ENCODE measurements at places on chromosomes 6 and 20.

DNA sequence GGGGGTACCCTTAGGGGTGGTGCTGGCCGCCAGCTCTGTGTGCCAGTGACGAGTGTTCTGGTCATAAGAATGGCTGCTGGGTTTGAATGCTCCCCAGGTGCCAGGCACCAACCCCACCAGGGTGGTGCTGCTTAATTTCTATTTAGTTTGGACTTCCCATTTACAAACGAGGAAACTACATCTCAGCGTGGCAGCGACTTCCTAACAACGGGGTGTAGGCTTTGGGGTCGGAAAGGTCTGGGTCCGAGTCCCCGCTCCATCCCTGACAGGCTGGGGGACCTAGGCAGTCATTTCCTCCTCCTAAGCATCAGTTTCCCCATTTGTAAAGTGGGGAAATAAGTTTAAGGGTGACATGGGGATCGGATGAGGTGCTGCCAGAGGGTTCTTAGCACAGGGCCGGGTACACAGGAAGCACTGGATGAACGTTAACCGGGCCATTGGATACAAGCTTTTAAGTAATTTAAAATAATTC lies 30.3 kb downstream of the CEBPB start:
- no peaks in the 10 kb centered on the region for H3K27me3 ChIP-seq
- H3K4me1 ChIP-seq, result peaks cover 75% of the 10 kb centered on the region
- no peak for DNase-seq
- H3K27ac ChIP-seq, result no peak overlapping the region

DNA sequence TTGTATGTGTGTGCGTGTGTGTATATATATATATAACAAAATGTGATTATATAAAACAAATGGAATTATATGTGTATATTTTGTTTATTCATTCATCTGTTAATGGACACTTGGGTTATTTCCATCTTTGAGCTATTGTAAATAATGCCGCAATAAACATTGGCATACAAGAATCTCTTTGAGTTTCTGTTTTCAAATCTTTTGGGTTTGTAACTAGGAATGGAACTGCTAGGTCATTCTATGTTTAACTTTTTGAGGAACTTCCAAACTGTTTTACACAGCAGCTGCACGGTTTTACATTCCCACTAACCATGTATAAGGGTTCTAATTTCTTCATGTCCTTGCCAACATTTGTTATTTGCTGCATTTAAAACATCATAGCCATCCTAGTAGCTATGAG lies 39.9 kb upstream of the TGM2 start:
- no peaks in the 10 kb centered on the region for H3K36me3 ChIP-seq
- H3K27ac ChIP-seq, result no peak overlapping the region
- no peaks in the 10 kb centered on the region for H3K27me3 ChIP-seq
- H3K4me3 ChIP-seq, result no peak overlapping the region
- no peaks in the 10 kb centered on the region for H3K4me1 ChIP-seq
- DNase-seq, result no peak

DNA sequence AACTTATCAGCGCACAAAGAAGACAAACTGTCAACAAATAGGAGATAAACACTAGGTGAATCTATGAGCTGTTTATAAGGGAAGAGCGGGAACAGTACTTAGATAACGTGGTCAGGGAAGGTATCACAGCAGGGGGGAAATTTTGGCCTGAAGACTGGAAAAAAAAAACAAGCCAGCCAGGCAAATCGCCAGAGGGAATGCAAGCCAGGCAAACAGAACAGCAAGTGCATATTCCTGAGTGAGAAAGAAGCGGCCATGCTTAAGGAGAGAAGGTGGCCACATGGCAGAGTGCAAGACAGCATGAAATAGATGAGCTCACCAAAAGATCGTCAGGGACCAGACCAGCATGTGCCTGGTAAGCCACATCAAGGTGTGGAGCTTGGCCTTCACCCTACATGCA lies 466.5 kb upstream of the ARID1B start:
- H3K36me3 ChIP-seq, result no peaks in the 10 kb centered on the region
- no peak overlapping the region for H3K4me3 ChIP-seq
- H3K27ac ChIP-seq, result no peak overlapping the region

DNA sequence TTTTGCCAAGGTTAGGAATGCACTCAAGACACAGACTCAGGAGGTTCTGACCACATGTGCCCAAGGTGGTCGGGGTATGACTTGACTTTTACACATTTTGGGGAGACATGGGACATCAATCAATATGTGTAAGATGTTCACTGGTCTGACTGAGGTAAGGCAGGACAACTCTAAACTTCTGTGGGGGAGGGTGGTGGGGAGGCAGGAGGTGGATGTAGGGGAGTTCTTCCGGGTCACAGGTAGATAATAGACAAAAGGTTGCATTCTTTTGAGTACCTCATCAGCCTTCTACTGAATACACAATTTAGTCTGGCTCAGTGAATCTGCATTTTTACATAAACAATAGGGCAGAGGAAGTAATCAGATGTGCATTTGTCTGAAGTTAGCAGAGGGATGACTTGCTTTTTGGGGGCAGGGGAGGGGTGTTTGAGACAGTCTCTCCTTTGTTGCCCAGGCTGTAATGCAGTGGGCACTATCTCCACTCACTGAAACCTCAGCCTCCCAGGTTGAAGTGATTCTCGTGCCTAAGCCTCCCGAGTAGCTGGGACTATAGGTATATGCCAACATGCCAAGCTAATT lies 10.9 kb downstream of the ECHDC1 start:
- H3K27me3 ChIP-seq, result no peaks in the 10 kb centered on the region
- H3K36me3 ChIP-seq, result no peaks in the 10 kb centered on the region
- no peaks in the 10 kb centered on the region for H3K4me1 ChIP-seq

GRCh38 chr20:63452341-63452740 lies 20.1 kb downstream of the KCNQ2 start:
- H3K27me3 ChIP-seq, result peaks cover 94% of the 10 kb centered on the region
- H3K4me1 ChIP-seq, result peaks cover 15% of the 10 kb centered on the region

DNA sequence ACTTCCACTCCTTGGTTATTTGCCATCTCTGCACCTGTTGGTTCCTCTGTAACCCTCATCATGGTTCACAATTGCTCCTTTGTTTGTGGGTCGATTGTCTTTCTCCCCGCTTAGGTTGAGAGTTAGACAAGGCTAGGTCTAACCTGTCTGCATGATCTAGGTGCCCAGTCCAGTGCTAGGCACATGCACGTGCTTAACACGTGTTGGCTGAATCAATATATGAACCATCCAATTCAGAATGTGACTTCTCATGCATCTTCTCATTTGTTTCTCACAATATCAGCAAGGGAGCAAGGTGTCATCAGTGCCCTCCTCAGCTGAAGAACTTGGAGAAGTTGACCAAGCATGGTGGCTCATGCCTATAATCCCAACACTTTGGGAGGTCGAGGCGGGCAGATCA lies 36.9 kb upstream of the CTNNBL1 start:
- H3K4me1 ChIP-seq, result no peaks in the 10 kb centered on the region
- H3K27me3 ChIP-seq, result peaks cover under 1% of the 10 kb centered on the region
- DNase-seq, result no peak
- no peak overlapping the region for H3K4me3 ChIP-seq
- no peak overlapping the region for H3K27ac ChIP-seq

- H3K27me3 ChIP-seq, result no peaks in the 10 kb centered on the region
- H3K36me3 ChIP-seq, result peaks cover 9% of the 10 kb centered on the region
- peaks cover 54% of the 10 kb centered on the region for H3K4me1 ChIP-seq
- peak overlapping the region; percentile 99 for H3K27ac ChIP-seq
Measured at GRCh38 chr20:62143957-62144825, 622 bp downstream of the SS18L1 start.

DNA sequence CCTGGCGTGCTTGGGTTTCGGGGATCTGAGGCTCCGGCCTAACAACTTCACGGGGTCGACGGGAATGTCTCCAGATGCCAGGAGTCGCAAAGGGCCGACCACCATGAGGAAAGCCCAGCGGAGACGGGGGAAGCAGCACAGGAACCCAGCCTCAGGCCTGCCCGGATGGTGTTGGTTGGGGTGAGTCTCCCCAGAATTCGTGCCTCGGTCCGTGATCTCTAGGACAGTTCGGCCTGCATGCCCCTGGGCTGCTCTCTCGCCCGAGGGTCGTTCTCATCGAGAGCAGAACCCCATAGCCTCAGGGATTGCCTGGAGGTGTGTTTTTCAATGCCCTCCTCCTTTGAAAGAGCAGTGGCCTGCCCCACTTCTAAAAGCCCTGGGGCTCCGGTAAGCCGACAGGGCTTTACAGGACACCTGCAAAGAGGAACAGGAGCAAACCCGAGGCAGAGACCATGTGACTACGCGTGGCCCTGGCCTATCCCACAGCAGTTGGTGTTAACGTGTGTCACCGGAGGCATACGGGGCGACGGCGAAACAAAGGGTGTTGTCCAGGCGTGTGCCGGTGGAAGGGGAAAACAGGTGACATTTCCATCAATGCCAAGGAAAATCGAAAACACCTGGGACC lies 973.1 kb upstream of the DEFB115 start:
- DNase-seq, result no peak
- H3K27me3 ChIP-seq, result no peaks in the 10 kb centered on the region
- no peaks in the 10 kb centered on the region for H3K36me3 ChIP-seq
- H3K4me3 ChIP-seq, result peak overlapping the region; percentile 47
- no peak overlapping the region for H3K27ac ChIP-seq

- no peaks in the 10 kb centered on the region for H3K27me3 ChIP-seq
- H3K4me1 ChIP-seq, result peaks cover 11% of the 10 kb centered on the region
- H3K27ac ChIP-seq, result no peak overlapping the region
- DNase-seq, result no peak
- H3K4me3 ChIP-seq, result no peak overlapping the region
Measured at GRCh38 chr6:4491501-4492260, 284.5 kb upstream of the CDYL start.

GRCh38 chr6:158803733-158804143 lies 15.4 kb downstream of the EZR start:
- no peaks in the 10 kb centered on the region for H3K27me3 ChIP-seq
- H3K36me3 ChIP-seq, result peaks cover 4% of the 10 kb centered on the region
- H3K4me1 ChIP-seq, result peaks cover 64% of the 10 kb centered on the region
- DNase-seq, result no peak

GRCh38 chr20:53493311-53493857 lies 100.3 kb downstream of the ZNF217 start:
- no peak for DNase-seq
- H3K36me3 ChIP-seq, result no peaks in the 10 kb centered on the region
- H3K4me1 ChIP-seq, result no peaks in the 10 kb centered on the region
- H3K27me3 ChIP-seq, result no peaks in the 10 kb centered on the region
- no peak overlapping the region for H3K4me3 ChIP-seq

GRCh38 chr6:106143665-106144064 lies 57.5 kb downstream of the PRDM1 start:
- no peaks in the 10 kb centered on the region for H3K4me1 ChIP-seq
- no peaks in the 10 kb centered on the region for H3K36me3 ChIP-seq
- H3K27ac ChIP-seq, result no peak overlapping the region
- no peak overlapping the region for H3K4me3 ChIP-seq
- no peaks in the 10 kb centered on the region for H3K27me3 ChIP-seq

DNA sequence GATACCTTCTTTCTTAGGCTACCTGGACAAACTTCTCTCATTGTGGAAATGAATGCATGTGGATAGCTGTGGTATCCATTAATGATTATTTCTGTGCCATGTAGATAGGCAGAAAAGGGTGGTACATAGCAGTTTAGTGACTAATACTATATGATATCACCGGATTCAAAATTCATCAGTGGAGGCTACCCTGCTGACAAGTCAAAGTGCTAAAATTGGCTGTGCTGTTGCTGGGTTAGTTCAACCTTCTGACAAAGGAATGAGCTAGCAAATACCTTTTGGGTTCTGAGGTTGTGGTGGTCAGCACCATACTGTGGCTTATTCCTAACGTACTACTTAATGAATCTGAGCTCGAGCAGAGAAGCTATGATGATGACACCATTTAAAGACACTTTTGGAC lies 109.1 kb downstream of the TFAP2B start:
- no peak overlapping the region for H3K4me3 ChIP-seq
- no peaks in the 10 kb centered on the region for H3K36me3 ChIP-seq
- no peaks in the 10 kb centered on the region for H3K4me1 ChIP-seq
- no peaks in the 10 kb centered on the region for H3K27me3 ChIP-seq
- no peak for DNase-seq

GRCh38 chr6:52570291-52570700 lies 6.6 kb downstream of the TRAM2 start:
- DNase-seq, result peak; percentile 73
- H3K36me3 ChIP-seq, result no peaks in the 10 kb centered on the region
- H3K4me3 ChIP-seq, result no peak overlapping the region
- peak overlapping the region; percentile 54 for H3K27ac ChIP-seq
- peaks cover 61% of the 10 kb centered on the region for H3K4me1 ChIP-seq

- no peaks in the 10 kb centered on the region for H3K36me3 ChIP-seq
- no peaks in the 10 kb centered on the region for H3K27me3 ChIP-seq
- H3K27ac ChIP-seq, result peak overlapping the region; percentile 11
- peaks cover 50% of the 10 kb centered on the region for H3K4me1 ChIP-seq
Measured at GRCh38 chr20:50843331-50844276, 48.7 kb downstream of the BCAS4 start.

GRCh38 chr6:16855460-16855859 lies 94.2 kb upstream of the ATXN1 start:
- H3K27ac ChIP-seq, result no peak overlapping the region
- H3K4me1 ChIP-seq, result peaks cover 17% of the 10 kb centered on the region
- no peaks in the 10 kb centered on the region for H3K36me3 ChIP-seq
- no peak overlapping the region for H3K4me3 ChIP-seq
- DNase-seq, result no peak

DNA sequence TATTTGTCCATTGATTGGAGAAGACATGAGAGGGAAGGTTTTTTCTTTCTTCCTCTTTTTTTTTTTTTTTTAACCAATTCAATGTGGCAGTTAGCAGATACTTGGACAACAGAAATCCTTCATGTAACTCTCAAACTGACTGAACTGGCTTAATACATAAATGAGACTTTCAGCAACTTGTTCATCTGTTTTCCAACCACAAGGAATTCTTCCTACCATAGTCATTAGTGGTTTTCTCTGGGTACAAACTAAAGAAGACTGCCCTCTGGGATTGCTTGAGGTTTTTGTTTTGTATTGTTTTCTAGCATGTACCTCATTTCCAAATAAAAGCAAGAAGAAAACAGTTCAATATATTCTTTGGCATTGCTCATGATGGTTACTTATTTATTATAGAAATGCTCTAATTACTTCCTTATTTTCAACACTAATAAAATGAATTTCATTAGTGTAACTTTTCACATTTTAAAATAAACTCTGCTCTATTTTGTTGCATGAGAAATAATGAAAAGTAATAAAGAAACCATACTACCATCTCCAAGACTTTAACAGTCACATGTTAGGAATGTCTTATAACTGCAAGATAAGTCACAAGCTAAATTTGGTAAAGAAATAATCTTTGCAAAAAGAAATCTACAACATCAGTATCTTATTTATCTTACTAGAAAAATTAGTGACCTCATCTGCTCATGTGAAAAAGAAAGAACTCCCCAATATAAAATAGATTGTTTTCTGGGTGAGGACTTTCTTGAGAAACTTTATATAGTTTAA lies 52.0 kb downstream of the ME1 start:
- no peak overlapping the region for H3K27ac ChIP-seq
- no peak overlapping the region for H3K4me3 ChIP-seq
- DNase-seq, result no peak
- no peaks in the 10 kb centered on the region for H3K27me3 ChIP-seq
- H3K36me3 ChIP-seq, result no peaks in the 10 kb centered on the region

GRCh38 chr6:118768904-118769325 lies 117.5 kb upstream of the CEP85L start:
- peak overlapping the region; percentile 19 for H3K27ac ChIP-seq
- no peak overlapping the region for H3K4me3 ChIP-seq
- peaks cover 4% of the 10 kb centered on the region for H3K4me1 ChIP-seq

DNA sequence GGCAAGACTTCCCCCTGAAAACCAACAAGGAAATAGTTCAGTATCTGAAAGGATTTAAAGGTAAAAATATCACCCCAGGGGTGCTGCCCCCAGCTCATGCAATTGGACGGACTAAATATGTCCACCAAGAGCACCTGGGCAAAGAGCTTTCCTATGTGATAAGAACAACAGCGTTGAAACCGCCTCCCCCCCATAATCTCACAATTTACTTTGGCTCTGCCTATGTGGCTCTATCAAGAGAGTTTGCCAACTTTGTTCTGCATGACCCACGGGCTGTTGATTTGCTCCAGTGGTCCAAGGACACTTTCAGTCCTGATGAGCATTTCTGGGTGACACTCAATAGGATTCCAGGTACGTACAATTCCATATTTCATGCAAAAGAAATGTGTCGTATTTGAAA lies 35.8 kb downstream of the GCNT2 start:
- H3K27me3 ChIP-seq, result no peaks in the 10 kb centered on the region
- no peaks in the 10 kb centered on the region for H3K36me3 ChIP-seq
- no peak overlapping the region for H3K27ac ChIP-seq
